ENCODE measurements at places on chromosomes 12 and 14. TPM values are rescaled to one million over a fixed set of nuclear protein-coding genes. Genes with fewer than 3 reads are reported as not detected.

The C1S gene
- total RNA-seq: 11.5 TPM

The CLEC6A gene
- not detected for total RNA-seq

GRCh38 chr14:50874757-50875156 is 2.9 kb downstream of the ABHD12B start:
- H3K4me1 ChIP-seq: peaks cover 6% of the 10 kb centered on the region
- DNase-seq: no peak
- H3K4me3 ChIP-seq: no peak overlapping the region
- H3K27ac ChIP-seq: no peak overlapping the region

DNA sequence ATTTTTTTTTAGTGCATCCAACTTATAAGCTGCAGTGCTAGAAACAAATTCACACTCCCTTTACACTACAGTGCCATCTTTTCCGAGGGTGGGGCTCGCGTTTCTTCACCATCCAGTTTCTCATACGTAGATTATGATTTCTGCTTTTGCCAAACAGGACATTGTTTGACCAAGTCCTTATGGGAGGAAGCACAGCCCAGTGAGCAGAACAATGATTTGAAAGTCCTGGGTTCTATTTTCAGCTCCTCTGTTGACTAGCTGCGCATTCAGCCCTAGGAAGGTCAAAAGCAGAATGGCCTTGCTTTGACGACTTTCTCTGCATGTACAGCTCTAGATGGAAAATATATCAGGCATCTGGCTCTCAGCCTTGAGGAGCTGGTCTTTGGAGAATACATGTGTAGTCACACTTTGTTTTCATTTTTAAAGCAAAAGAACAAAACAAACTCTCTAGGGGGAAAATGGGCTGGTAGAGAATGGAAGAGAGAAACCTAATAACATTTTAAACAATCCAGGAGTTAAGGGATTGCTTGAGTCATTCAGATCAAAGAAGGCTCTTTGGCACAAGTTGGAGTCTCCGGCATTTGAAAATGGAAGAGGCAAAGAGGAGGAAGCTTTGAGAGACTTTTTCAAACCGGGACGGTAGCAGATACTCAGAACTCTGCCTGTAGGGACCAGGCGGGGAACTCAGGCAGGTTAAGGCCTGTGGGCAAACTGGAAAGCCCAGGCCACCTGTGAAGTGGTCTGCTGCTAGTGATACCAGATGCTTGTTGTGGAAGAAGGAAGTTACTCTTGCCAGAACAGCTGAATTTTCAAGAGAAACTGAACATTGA is 257.3 kb upstream of the PLEKHG7 start:
- no peak for DNase-seq
- no peaks in the 10 kb centered on the region for H3K36me3 ChIP-seq
- H3K27me3 ChIP-seq: no peaks in the 10 kb centered on the region
- no peak overlapping the region for H3K4me3 ChIP-seq
- peaks cover 15% of the 10 kb centered on the region for H3K4me1 ChIP-seq

The CMA1 gene
- total RNA-seq: not detected

GRCh38 chr14:103087343-103087835 is 3.4 kb downstream of the LBHD2 start:
- no peaks in the 10 kb centered on the region for H3K36me3 ChIP-seq
- no peaks in the 10 kb centered on the region for H3K4me1 ChIP-seq
- no peaks in the 10 kb centered on the region for H3K27me3 ChIP-seq
- H3K27ac ChIP-seq: no peak overlapping the region

DNA sequence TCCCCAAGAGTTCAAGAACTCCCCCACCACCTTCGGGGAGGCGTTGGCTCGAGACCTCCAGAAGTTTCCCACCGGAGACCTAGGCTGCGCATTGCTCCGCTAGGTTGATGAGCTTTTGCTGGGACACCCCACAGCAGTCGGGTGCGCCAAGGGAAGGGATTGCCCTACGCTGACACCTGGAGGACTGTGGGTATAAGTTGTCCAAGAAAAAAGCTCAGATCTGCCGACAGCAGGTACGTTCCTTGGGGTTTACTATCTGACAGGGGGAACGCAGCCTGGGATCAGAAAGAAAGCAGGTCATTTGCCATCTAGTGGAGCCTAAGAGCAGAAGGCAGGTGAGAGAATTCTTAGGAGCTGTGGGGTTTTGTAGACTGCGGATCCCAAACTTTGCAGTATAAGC is 98.8 kb downstream of the FRMD6 start:
- H3K27ac ChIP-seq: no peak overlapping the region
- peak; percentile 8 for DNase-seq
- no peaks in the 10 kb centered on the region for H3K36me3 ChIP-seq
- no peaks in the 10 kb centered on the region for H3K27me3 ChIP-seq
- no peaks in the 10 kb centered on the region for H3K4me1 ChIP-seq

GRCh38 chr14:42011221-42011620 is 404.5 kb downstream of the LRFN5 start:
- DNase-seq: no peak
- H3K27me3 ChIP-seq: peaks cover 78% of the 10 kb centered on the region
- H3K4me3 ChIP-seq: no peak overlapping the region
- no peaks in the 10 kb centered on the region for H3K36me3 ChIP-seq
- no peak overlapping the region for H3K27ac ChIP-seq
- H3K4me1 ChIP-seq: peaks cover 6% of the 10 kb centered on the region

DNA sequence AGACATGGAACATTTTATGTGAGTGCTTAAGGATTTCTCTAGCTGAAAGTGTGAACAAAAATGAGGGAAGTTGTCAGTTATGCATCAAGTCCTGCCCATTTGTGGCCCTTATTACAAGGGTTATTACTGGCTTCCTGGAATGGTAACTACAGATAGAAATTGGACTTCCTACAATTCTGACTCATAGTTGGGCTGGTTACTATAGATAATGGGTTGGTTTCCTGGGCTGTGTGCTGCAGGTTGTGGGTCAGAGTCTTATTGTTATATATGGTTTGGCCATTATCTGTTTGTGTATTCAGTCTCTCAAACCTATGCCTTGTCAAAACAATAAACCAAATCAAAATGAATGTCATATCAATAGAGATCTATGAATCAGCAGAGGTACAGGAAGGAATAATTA is 313.7 kb downstream of the ADAMTS20 start:
- H3K36me3 ChIP-seq: no peaks in the 10 kb centered on the region
- peaks cover 7% of the 10 kb centered on the region for H3K4me1 ChIP-seq
- H3K27ac ChIP-seq: no peak overlapping the region
- DNase-seq: no peak
- H3K4me3 ChIP-seq: no peak overlapping the region

GRCh38 chr14:51547701-51548100 is 104.0 kb upstream of the FRMD6 start:
- H3K4me3 ChIP-seq: peak overlapping the region; percentile 46
- peak; percentile 33 for DNase-seq
- peaks cover 47% of the 10 kb centered on the region for H3K4me1 ChIP-seq
- no peaks in the 10 kb centered on the region for H3K36me3 ChIP-seq
- no peaks in the 10 kb centered on the region for H3K27me3 ChIP-seq
- peak overlapping the region; percentile 94 for H3K27ac ChIP-seq

DNA sequence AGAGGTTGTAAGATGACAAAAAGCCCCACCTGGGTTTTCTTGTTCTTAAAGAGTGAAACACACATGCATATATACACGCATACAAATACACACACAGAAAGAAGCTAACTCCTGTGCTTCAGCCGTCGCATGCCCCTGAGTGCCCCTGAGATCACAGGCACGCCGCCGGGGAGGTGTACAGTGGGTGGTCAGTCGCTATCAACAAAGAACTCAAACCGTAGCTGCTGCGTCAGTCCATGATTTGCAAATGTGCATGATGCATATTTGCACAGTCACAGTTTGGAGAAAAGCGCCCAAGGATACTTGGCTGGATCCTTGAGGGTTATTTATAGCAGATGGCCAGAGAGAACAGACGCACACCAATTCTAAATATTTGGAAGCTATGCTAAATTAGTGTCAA is 206.9 kb downstream of the TMEM132D start:
- no peaks in the 10 kb centered on the region for H3K27me3 ChIP-seq
- peak; percentile 42 for DNase-seq
- no peak overlapping the region for H3K27ac ChIP-seq

The NAP1L1 gene
- total RNA-seq: 493 TPM

The TAS2R30 gene
- 2.1 TPM for total RNA-seq

Measured in MCF 10A (cell line).